ENCODE measurements at places on chromosomes 12 and 14.

GRCh38 chr12:99282086-99282485 is 365.5 kb upstream of the GARIN6 start:
- DNase-seq, result no peak

GRCh38 chr14:68245146-68246073 is 425.8 kb downstream of the RAD51B start:
- DNase-seq, result no peak

DNA sequence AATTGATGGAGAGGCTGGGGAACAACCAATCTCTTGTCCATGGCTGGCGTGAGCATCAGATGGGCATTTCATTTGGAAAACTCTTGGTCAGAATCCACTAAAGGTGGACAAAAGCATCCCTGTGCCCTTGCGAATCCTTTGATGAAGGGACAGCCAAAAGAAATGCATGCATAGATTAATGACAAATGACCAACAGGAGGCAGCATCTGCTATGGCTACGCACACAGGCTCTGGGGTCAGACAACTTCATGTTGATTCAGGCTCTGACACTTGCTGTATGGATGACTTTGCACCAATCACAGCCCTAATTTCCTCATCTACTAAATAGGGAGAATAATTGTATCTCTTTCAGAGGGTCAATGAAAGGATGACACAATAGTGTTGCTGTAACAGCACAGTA is 117.5 kb downstream of the ASCL4 start:
- DNase-seq, result no peak

DNA sequence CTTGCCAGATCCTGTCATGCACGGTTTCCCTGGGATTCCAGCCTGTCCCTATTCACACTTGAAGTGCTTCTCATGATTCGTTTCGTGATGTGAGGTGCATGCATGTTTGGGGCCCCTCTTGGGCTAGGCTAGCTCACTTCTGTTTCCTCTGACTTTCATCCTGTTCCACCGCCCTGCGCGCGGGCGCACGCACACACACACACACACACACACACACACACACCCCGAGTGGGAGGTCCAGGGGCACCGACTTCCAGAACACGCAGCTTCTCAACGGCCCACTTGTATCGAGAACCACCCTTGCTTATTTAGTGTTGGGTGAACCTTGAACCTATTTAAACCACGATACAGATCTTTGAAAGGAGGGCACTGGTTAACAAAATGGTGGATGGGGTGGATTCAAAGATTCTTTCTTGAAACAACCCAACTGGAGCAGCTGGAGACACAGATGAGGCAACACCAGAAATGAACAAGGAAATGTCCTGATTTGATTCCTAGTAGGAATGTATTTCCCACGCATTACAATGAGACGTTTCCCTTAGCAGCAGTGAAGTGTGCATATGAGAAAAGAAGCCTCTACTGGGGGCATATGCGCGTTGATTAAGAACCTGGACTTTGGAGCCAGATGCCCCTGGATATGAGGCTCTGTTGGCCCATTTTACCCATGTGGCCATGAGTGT is 16.3 kb downstream of the ELK3 start:
- DNase-seq, result no peak

DNA sequence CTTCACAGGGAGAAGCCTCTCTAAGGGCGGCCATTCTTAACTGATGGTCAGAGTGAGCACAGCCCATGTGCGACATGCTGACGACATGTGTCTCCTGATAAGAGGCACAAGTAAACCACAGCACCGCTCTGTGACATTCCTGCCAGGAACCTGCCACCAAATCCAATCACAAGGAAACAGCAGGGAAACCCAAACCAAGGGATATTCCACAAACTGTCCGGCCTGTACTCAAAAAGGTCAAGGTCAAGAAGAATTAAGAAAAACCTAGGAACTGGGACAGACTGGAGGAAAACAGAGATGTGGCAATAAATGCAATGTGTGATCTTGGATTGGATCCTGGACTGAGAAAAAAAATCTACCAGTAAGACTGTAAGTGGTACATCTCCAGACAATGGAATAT is 91.9 kb downstream of the SYNE3 start:
- no peak for DNase-seq

DNA sequence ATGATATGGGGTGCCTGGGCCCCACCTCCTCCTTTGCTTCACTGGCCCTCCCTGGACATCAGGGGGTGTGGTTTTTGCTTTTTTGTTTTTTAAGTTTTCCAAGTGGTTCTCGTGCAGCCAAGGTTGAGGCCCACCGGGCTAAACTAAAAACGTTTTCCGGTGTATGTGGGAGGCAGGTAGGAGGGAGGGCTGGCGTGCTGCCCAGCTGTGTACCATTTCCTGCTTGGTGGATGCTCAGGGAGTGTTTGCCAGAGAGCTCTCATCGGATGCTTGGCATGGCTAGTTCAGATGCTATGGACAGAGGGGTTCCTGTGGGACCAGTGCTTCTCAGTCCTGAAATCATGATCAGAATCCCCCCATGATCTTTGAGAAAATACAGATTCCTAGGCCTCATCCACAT is 246.4 kb downstream of the CACNA1C start:
- DNase-seq, result no peak

GRCh38 chr14:76834241-76834661 is 8.0 kb downstream of the LRRC74A start:
- DNase-seq, result no peak
